ENCODE measurements at places on chromosomes 1 and 21.
A peak's percentile ranks its signal among the peaks of the same experiment; 100 is the strongest.

GRCh38 chr1:186974774-186975181 is 146.0 kb downstream of the PLA2G4A start:
- no peaks in the 10 kb centered on the region for H3K4me1 ChIP-seq
- no peaks in the 10 kb centered on the region for H3K27me3 ChIP-seq
- no peaks in the 10 kb centered on the region for H3K36me3 ChIP-seq

GRCh38 chr21:38388647-38389353 is 109.5 kb downstream of the ERG start:
- H3K27ac ChIP-seq: no peak overlapping the region
- H3K4me3 ChIP-seq: no peak overlapping the region
- H3K27me3 ChIP-seq: no peaks in the 10 kb centered on the region
- DNase-seq: no peak

GRCh38 chr1:91750398-91750996 is 135.5 kb downstream of the TGFBR3 start:
- peaks cover 8% of the 10 kb centered on the region for H3K4me1 ChIP-seq
- H3K4me3 ChIP-seq: no peak overlapping the region
- H3K27me3 ChIP-seq: no peaks in the 10 kb centered on the region
- DNase-seq: no peak
- H3K36me3 ChIP-seq: no peaks in the 10 kb centered on the region

- H3K27me3 ChIP-seq: no peaks in the 10 kb centered on the region
- DNase-seq: no peak
- H3K4me1 ChIP-seq: no peaks in the 10 kb centered on the region
- no peak overlapping the region for H3K4me3 ChIP-seq
- H3K27ac ChIP-seq: no peak overlapping the region
Measured at GRCh38 chr1:247386687-247387086, 29.3 kb upstream of the NLRP3 start.

DNA sequence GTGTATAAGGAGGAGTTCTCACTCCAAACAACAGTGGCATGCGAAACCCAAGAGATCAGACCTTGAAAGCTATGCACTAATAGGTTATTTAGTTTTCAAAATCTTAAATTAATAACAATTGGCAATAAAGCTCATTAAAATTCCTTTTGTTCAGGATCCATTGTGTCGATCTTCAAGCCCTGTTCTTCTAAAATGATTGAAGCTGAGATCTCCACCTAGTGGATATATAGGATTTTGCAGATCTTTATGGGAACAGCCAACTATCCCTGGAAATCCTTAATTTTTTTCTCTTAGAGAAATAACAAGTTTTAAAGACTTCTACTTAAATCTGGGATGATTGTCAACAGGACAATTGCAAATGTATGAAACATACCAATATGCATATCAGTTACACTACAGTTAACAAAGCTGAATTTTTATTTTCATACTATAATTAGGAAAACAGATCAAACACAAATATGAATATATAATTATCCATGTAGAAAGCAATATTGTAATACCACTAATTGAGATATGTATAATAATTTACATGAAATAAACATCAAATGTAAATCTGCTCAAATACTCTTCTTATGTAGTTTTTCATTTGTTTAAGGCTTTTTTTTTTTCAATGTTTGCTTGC is 43.3 kb downstream of the LRRC53 start:
- H3K4me3 ChIP-seq: no peak overlapping the region
- no peak overlapping the region for H3K27ac ChIP-seq
- no peaks in the 10 kb centered on the region for H3K27me3 ChIP-seq
- no peaks in the 10 kb centered on the region for H3K4me1 ChIP-seq
- no peak for DNase-seq

- H3K4me1 ChIP-seq: no peaks in the 10 kb centered on the region
- no peak for DNase-seq
- no peak overlapping the region for H3K4me3 ChIP-seq
- no peaks in the 10 kb centered on the region for H3K36me3 ChIP-seq
- no peak overlapping the region for H3K27ac ChIP-seq
Measured at GRCh38 chr1:9286556-9286955, 6.1 kb upstream of the SPSB1 start.

DNA sequence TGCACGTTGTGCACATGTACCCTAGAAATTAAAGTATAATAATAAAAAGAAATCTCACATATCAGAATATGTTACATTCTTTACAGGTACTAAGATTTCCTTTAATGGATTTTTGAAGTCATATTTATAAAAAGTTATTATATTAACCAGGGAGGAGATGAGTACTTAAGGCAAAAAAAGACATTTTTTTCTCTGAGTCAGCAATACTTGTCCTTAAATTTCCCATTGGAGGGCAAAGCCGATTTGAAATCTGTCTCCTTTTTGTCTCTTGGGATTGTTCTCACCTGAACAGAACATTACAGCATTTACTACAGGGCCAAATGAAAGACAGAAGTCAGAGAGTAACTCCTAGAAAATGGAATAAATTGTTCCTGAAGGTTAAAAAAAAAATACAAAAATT is 26.3 kb upstream of the SLC16A1 start:
- H3K4me1 ChIP-seq: no peaks in the 10 kb centered on the region
- H3K36me3 ChIP-seq: no peaks in the 10 kb centered on the region
- no peaks in the 10 kb centered on the region for H3K27me3 ChIP-seq
- no peak overlapping the region for H3K4me3 ChIP-seq
- DNase-seq: no peak

DNA sequence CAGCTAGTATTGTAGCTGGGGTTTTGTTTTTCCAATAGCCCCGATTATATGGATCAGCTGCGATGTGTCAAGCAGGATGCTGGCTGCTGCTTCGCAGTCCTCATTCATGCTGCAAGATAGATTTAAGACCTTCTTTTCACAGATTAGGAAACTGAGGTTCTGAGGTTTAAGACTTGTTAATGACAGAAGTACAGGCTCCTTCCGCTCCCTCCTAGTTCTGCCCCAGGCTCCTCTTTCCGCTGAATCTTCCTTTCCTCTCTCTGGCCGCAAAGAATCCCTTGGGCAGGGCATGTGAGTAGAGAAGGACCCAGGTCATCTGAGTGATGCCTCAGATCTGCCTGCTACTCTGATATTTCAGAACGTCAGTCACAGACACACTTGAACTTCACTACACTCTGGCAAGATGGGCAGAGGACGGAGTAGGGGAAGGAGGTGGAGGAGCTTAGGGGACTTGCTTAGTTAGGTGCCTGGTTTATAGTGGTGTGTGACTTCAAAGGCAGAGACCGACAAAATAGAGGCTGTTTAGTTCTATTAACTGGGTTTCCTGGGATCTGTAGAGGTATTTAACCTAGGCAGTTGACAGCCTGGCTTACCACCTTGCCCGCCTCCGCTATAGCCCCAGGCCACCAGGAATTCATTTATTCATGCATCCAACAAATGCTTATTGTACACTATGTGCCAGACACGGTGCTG is 4.2 kb downstream of the IGSF21 start:
- no peaks in the 10 kb centered on the region for H3K4me1 ChIP-seq
- no peaks in the 10 kb centered on the region for H3K36me3 ChIP-seq
- no peak for DNase-seq
- H3K27ac ChIP-seq: no peak overlapping the region
- no peaks in the 10 kb centered on the region for H3K27me3 ChIP-seq

GRCh38 chr1:197862221-197862620 is 40.2 kb upstream of the C1orf53 start:
- no peaks in the 10 kb centered on the region for H3K36me3 ChIP-seq
- no peaks in the 10 kb centered on the region for H3K4me1 ChIP-seq
- DNase-seq: no peak
- no peak overlapping the region for H3K27ac ChIP-seq

DNA sequence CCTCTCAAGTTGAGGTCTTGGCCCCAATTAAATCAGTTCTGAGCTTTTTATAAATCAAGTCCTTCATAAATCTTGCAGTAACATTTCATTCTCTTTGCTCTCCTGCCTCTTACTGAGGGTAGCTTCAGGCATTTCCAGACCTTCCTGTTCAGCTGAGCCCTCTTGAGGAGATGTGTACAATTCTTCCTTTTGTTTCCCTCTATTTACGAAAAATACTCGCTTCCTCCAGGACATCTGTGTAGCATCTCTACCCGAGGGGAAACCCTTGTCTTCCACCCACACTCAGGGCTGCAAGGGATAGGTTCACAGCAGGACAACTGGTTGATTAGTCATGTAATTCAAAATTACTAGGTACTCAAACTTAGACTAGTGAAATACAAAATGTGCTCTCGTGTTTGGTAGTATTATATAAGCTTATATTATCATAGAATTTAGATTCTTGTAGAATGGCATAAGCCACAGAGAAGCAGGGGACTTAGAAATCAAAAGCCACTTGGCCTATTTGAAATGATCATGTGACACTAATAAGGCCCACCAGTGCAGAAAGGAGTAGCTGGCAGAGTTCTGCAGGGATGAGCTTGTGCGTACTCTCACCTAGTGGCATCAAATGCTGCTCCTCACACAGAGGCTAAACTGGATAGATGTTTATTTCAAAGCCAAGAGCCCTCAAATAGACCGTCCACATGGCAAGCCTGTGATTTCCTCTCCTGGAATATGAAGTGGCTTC is 126.7 kb downstream of the GDAP2 start:
- H3K36me3 ChIP-seq: no peaks in the 10 kb centered on the region
- H3K27ac ChIP-seq: peak overlapping the region; percentile 57

GRCh38 chr1:31745096-31745945 is 18.8 kb downstream of the ADGRB2 start:
- no peak overlapping the region for H3K4me3 ChIP-seq
- H3K4me1 ChIP-seq: no peaks in the 10 kb centered on the region
- no peak overlapping the region for H3K27ac ChIP-seq
- no peaks in the 10 kb centered on the region for H3K36me3 ChIP-seq
- no peaks in the 10 kb centered on the region for H3K27me3 ChIP-seq

All from uterus (tissue), 4 donors.